ENCODE measurements at places on chromosomes 2 and 18.

GRCh38 chr2:238854246-238854645 lies 6.4 kb downstream of the TWIST2 start:
- no peak for DNase-seq

DNA sequence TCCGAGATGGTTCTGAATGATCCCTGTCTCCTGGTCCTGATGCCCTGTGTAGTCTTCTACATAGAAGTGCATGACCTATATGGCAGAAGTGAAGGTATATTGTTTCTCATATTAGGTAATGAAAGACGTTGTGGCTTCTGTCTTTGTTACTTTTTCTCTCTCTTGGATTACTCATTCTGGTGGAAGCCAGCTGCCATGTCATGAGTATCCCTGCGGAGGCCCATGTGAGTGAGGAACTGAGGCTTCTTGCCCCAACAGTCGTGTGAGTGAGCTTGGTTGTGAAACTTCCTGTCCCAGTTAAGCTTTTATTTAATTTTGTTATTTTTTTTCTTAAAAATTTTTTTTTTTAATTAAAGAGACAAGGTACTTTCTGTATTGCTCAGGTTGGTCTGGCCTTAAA lies 134.7 kb downstream of the UBR3 start:
- DNase-seq: no peak

- DNase-seq: no peak
Measured at GRCh38 chr18:55841314-55841713, 253.3 kb upstream of the TCF4 start.

- DNase-seq: peak; percentile 93
Measured at GRCh38 chr2:169798718-169799592, at the start of gene SSB. Gene SSB, plus strand, starts transcription at chr2:169798871. Its CDS starts 2,090 bp downstream, at chr2:169800961.

DNA sequence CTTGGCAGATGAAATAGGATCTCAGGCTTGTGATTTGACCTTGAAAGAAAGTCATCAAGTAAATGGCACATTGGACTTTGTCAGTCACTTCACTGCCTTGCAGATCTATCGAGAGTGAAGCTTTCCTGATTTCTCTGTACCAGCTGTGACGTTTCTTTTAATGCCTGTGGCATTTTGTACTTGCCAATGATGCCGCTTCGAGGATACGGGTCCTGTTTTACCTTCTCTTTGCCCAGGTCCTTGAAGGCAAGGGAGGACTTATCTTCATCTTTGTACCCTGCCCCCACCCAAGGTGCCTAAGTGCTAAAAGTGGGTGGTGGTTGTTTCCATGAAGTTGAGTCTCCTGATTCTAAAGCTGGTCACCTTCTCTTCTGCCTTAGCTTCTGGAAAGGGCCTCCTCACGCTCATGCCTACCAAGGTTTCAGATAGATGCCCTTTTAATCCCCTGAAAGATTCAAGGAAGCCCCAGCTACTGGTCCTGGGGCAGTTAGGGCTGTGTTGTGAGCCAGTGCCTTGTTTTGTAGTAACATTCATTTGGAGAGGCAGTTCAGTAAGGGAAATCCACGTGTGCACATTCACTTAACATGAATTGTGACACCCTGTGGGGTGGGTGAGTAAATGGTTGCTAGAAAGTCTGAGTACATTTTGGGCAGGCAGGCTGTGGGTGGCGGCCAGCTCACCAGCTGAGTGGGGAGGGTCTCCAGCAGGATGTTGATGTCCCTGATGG lies 6.1 kb downstream of the LBH start:
- DNase-seq: no peak

GRCh38 chr2:8370258-8370802 lies 311.5 kb upstream of the ID2 start:
- DNase-seq: no peak

GRCh38 chr18:67081482-67082211 lies 434.9 kb downstream of the DSEL start:
- DNase-seq: no peak

- DNase-seq: peak; percentile 50
Measured at GRCh38 chr2:218648088-218648786, 11.2 kb downstream of the ZNF142 start.

DNA sequence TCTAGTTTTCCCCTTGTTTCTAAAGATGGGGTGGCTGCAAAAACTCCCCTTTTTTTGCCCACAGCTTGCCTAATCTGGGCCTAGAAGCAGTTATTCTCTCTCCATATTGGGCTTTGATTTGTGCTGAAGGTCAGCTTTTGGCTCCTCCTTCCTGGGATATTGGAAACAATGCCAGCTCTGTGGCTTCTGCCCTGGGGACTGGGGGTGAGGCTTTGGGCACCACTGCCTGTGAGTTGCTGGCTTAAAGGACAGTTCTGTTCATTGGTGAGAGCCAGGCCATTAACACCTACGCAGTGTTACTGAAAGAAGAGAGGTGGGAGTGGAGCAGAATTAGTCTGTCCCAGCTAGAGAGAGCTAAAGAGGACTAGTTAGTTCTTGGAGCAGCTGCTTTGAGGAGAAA lies 4.3 kb downstream of the UBXN2A start:
- DNase-seq: no peak

GRCh38 chr2:8966123-8966908 lies 37.2 kb downstream of the MBOAT2 start:
- no peak for DNase-seq

DNA sequence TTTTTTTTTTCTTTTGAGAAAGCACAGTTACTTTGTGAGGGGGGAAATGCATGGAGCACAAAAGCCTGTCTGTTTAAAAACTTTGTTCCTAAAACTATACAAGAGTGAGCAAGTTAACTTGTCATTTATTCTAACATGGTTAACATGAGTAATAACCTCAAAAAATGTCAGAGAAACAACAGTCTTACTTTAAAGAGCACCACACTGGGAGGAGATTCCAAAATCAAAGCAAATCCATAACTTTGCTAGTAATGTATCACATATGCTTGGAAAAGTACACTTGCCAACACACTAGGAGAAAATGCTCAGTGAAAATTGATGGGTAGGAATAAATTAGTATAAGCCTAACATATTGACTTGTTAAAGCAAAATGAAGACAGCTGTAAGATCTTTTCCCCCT lies 157.1 kb downstream of the PRPF40A start:
- no peak for DNase-seq

- DNase-seq: peak; percentile 87
Measured at GRCh38 chr18:32158108-32158624, 31.7 kb upstream of the MEP1B start.

DNA sequence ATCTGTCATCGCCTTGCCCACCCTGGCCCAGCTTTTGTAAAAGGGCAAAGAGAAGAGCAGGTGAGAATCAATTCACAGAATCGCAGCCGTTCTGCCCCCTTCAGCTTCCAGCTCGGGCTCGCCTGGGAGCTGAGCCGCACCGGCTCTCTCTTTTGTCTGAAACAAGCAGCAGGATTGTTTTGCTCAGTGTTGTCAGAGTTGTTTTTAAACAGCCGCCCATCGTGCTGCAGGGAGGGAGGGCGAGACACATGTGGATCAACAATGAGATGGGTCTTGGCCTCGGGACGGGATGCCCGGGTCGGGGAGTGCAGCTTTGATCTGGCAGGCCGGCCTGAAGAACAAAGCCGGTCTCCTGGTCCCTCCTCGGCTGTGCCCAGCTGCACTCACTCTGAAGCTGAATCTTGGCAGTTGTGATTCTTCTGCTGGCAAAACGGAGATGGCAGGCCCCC lies 39.7 kb upstream of the HDAC4 start:
- no peak for DNase-seq

DNA sequence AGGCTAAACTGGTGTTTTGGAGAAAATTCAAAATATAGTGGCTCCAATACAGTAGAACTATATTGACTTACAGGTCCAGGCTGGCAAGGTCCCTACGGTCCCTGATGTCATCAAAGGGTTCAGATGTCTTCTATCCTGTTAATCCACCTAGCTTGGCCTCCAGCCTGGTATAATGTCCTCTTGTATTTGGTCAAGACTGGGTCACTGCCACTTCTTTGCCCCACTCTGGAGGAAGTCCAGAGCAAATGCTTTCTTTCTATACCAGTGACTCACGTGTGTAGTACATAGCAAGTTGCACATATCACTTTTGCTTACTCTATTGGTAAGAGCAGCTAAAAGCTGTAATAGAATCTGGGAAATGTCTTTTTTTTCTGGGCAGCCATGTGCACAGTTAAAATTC lies 80.8 kb downstream of the LCLAT1 start:
- no peak for DNase-seq

- peak; percentile 22 for DNase-seq
Measured at GRCh38 chr2:73175663-73176204, 26.6 kb upstream of the NOTO start.

- DNase-seq: no peak
Measured at GRCh38 chr2:131552871-131553270, 25.2 kb downstream of the CCDC74A start.

DNA sequence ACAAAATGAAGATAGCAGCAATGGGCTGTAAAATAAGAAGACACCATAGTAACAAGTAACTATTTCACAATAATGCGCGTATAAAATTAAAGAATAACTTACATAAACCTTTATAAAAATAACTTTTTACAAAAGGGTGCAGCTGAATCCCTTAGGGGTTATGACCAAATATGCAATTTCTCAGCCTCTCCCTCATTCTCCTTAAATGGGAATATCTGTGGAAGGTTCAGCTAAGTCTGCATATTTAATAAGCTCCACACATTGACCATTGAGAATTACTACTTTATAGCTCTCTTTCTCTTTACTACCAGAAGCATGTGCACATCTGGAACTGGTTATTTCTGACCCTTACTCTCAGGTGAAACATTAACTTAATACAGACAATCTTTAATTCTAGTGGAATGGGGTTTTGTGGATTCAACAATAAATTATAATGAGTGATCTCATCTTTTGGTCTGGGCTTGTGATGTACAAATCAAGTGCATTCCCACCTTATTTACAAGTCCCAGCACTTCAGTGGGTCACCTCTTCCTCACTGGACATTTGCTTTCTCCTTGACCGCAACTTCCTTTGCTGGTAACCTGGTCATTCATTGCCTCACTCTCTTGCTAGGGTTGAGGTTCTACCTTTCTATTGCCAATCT lies 15.7 kb downstream of the ARHGAP15 start:
- no peak for DNase-seq

GRCh38 chr2:68414876-68415275 lies 49.8 kb downstream of the PLEK start:
- DNase-seq: no peak

GRCh38 chr2:126886211-126886915 lies 12.3 kb upstream of the TEX51 start:
- DNase-seq: no peak

DNA sequence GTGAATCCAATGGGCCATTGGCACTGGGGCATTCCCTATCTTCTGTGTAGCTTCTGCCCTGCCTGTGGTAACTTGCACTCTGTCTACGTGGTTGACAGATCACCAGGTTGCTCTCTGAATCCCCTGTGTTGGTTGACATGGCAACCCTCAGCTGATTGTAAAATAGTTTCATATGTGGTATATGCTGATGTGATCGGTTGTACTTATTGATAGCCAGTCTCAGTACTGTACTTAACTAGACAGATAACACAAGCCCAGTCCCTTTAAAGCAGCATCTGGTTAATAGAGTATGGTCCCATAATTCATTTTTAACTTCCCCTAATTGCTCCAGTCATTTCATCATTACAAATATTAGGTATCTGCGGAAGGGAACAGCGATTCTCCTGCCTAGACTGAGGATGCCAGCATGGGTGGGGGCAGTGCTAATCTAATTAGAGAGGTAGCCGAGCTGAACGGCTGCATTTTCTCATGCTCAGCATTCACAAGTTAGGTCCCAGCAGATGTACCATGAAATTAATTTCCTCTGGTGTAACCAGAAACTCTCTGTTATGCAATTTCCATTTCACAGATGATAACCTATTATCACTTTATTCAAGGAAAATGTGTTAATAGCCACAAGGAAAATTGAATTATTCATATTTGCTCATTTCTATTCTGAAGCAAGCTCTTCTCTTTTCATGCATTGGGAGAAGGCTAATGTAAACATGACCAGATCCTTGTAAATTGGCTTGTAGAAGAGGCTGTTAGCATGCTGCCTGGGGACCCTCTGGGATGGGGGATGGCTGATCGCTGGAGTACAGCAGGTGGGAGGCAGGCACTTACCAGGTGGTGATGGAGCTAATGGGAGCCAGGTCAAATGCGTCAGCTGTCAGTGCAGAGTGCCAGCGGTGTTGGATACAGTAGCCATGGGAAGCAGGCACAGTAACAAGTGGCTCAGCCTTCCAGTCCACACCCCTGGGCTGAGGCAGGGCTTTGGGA lies 608.3 kb downstream of the GALR1 start:
- DNase-seq: peak; percentile 1

- DNase-seq: no peak
Measured at GRCh38 chr2:54671875-54672589, 51.4 kb upstream of the EML6 start.

DNA sequence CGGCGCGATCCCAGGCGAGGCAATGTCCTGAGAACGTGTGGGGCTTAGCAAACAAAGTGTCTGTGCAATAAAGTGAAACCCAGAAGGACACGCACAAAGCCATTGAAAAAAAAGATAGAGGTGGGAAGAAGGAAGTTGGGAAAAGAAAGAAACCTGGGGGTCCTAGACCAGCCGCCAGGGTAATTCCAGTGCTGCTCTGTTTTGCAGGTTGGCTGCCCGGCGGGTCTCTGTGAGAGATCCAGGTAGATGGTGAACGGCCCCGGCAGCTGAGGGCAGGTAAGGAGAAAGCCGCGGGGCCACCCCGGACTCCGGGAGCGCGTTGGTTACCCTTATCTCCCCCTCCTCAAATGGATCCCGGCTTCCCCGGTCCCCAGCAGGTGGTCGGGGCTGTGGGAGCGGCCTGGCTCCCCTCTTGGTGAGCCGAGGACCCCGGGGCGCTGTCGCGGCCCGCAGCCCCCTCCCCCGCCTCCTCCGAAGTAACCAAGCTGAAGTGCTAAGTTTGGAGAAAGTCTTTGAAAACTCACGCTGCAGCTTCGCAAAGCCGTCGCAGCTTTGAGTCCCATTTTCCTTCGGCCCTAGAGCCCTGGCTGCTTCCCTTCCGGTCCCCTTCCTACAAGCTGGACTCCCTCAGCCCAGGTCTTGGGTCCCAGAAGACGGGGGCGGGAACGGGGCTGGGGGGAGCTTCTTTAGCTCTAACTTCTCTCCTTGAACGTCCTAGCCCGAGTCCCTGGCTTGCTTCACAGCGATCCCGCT lies 588 bp downstream of the OTX1 start:
- no peak for DNase-seq

DNA sequence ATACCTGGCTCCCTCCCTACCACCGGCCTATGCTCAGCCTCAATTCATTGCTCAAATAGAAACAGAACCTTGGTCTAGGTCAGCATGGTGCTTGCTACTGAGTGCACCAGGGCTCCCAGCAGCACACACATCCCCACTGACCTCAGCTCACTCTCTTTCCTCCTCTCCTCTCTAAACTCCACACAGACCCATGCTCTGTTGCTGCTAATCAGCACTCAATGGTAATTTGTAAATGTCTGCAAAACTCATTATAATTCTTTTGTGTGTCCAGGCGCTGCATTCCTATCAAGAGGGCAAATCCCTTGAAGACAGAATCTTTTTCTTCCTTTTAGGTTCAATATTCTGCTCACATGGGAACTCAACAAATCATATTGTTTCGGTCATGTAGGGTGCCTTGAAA lies 382.2 kb downstream of the CLIP4 start:
- DNase-seq: no peak

- DNase-seq: no peak
Measured at GRCh38 chr2:61328707-61329251, 142.1 kb downstream of the USP34 start.

Data from SK-N-DZ (cell line).